ENCODE measurements at places on chromosomes 7 and 10. TPM values are rescaled to one million over a fixed set of nuclear protein-coding genes. Genes with fewer than 3 reads are reported as not detected.

The OR2A14 gene
- not detected for total RNA-seq

The NXPH1 gene
- total RNA-seq: not detected

The PRF1 gene
- not detected for total RNA-seq

The NEUROD6 gene
- not detected for total RNA-seq

The TLX1 gene
- total RNA-seq: not detected

The CNPY1 gene
- not detected for total RNA-seq

The ABCB4 gene
- not detected for total RNA-seq

The SGCE gene
- 150 TPM for total RNA-seq

The CNNM1 gene
- total RNA-seq: 0.16 TPM

The ERVW-1 gene
- not detected for total RNA-seq

The YWHAG gene
- 80.5 TPM for total RNA-seq

The UCN3 gene
- not detected for total RNA-seq

The DDX50 gene
- 39.5 TPM for total RNA-seq

The CALN1 gene
- total RNA-seq: not detected

The PDZD7 gene
- 1.3 TPM for total RNA-seq

The ZNF117 gene
- 2.6 TPM for total RNA-seq

The MOGAT3 gene
- not detected for total RNA-seq

The GSTO2 gene
- 0.32 TPM for total RNA-seq

The PAOX gene
- total RNA-seq: 7.6 TPM

The ARHGAP12 gene
- 17.0 TPM for total RNA-seq

The OR13A1 gene
- not detected for total RNA-seq

The SPDYE16 gene
- not detected for total RNA-seq

The SPDYE17 gene
- total RNA-seq: not detected

The NPTX2 gene
- 88.5 TPM for total RNA-seq

The MICALL2 gene
- total RNA-seq: 48.4 TPM

The FXYD4 gene
- not detected for total RNA-seq

The ADRA2A gene
- total RNA-seq: 0.36 TPM

The OR9A2 gene
- not detected for total RNA-seq

The KCNMA1 gene
- total RNA-seq: 2.7 TPM

The CALHM2 gene
- total RNA-seq: 87.0 TPM

The GJD4 gene
- total RNA-seq: not detected

The VPS37D gene
- 2.8 TPM for total RNA-seq

The ACTR3C gene
- total RNA-seq: not detected

The SEMA3E gene
- total RNA-seq: not detected

The FGL2 gene
- total RNA-seq: 0.97 TPM

The UNCX gene
- total RNA-seq: not detected

The PPP1R3A gene
- not detected for total RNA-seq

The SLC29A4 gene
- total RNA-seq: 4.9 TPM

The PIK3AP1 gene
- total RNA-seq: not detected

The LRIT1 gene
- total RNA-seq: not detected

The DDC gene
- not detected for total RNA-seq

The SCART1 gene
- total RNA-seq: 0.54 TPM

The GCK gene
- total RNA-seq: not detected

The INHBA gene
- total RNA-seq: 1.4 TPM

The VAX1 gene
- total RNA-seq: not detected

The GIMAP1 gene
- 0.81 TPM for total RNA-seq

The GIMAP6 gene
- total RNA-seq: 0.32 TPM

The PILRA gene
- 1.1 TPM for total RNA-seq

The FOXP2 gene
- total RNA-seq: not detected

The PRKRIP1 gene
- total RNA-seq: 14.4 TPM

The TAS2R40 gene
- not detected for total RNA-seq

The CRHR2 gene
- total RNA-seq: not detected

The OR6B1 gene
- total RNA-seq: not detected

The SORBS1 gene
- 5.8 TPM for total RNA-seq

The UMAD1 gene
- 6.0 TPM for total RNA-seq

The TMEM229A gene
- total RNA-seq: 2.1 TPM

The CTNNA3 gene
- total RNA-seq: not detected

All from cardiac atrium fibroblast (primary cell).